Stimulated activated CD4-positive, alpha-beta T cell treated with anti-CD3 and anti-CD28 coated beads, Interleukin-2, amount 100 ng/mL, for 24 hours (primary cell): ENCODE measurements at places on chromosomes 13 and 19.

DNA sequence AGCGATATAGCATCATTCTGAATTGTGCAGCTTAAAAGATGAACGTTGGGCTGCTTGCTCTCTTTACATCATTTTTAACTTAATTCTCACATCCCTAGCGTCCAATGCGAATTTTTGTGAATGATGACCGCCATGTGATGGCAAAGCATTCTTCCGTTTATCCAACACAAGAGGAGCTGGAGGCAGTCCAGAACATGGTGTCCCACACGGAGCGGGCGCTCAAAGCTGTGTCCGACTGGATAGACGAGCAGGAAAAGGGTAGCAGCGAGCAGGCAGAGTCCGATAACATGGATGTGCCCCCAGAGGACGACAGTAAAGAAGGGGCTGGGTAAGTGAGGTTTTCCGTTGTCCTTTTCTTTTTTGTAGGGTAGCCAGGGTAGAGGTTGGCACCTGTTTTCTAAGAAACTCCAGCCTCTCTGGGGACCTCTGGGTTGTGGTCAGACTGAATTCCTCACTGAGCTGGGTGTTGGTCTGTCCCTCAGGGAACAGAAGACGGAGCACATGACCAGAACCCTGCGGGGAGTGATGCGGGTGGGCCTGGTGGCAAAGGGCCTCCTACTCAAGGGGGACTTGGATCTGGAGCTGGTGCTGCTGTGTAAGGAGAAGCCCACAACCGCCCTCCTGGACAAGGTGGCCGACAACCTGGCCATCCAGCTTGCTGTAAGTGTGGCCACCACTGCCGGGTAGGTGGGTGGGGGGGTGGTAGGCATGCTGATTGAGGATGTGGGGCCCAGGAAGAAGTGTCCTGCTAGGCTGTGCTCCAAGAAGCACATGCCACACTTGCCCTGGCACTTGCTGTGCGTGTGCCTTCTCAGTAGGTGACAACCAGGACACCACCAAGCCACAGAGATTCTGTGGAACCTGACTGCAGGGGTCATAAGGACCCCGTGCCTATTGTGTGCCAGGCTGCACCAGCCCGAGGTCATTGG lies 17.0 kb downstream of the ILF3 start:
- no peak for DNase-seq

- no peak for DNase-seq
These were observed 198.2 kb downstream of the KLF12 start for GRCh38 chr13:73935991-73936390.

DNA sequence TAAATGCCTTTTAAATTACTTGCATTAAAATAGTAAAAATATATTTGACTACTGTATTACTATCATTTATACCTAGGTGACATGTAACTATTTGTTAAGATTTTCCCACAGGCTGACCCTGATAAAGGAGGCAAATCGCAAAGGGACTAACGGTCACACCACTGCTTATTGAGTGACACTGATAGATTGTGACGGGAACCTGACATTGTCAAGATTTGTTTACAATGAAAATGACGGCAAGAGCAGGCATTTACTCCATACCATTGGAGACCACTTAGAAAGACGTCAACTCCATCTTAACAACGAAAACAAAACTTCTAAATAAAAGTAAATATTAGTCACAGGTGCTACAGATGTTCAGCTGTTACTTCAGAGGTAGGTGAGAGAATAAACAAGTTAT lies 289.0 kb downstream of the DACH1 start:
- DNase-seq: no peak

DNA sequence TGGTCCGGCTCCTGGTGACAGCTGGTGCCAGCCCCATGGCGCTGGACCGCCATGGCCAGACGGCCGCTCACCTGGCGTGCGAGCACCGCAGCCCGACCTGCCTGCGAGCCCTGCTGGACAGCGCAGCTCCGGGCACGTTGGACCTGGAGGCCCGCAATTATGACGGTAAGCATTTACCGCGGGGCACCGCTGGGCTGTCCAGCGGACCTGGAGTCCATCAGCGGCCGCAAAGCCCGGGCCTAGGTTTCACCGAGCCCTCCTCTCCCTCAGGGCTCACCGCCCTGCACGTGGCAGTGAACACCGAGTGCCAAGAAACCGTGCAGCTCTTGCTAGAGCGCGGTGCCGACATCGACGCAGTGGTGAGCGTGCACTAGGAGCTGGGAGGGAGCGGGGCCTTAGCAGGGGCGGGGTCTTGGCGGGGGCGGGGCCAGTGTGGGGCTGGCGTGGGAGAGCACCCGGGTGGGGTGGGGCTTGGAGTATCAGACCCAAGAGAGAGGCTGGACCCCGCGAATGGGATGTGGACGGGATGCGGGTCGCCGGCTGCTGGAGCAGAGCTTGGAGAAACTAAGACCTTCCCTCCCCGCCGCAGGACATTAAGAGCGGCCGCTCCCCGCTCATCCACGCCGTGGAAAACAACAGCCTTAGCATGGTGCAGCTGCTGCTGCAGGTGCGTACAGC lies 8.7 kb downstream of the BCL3 start:
- no peak for DNase-seq

DNA sequence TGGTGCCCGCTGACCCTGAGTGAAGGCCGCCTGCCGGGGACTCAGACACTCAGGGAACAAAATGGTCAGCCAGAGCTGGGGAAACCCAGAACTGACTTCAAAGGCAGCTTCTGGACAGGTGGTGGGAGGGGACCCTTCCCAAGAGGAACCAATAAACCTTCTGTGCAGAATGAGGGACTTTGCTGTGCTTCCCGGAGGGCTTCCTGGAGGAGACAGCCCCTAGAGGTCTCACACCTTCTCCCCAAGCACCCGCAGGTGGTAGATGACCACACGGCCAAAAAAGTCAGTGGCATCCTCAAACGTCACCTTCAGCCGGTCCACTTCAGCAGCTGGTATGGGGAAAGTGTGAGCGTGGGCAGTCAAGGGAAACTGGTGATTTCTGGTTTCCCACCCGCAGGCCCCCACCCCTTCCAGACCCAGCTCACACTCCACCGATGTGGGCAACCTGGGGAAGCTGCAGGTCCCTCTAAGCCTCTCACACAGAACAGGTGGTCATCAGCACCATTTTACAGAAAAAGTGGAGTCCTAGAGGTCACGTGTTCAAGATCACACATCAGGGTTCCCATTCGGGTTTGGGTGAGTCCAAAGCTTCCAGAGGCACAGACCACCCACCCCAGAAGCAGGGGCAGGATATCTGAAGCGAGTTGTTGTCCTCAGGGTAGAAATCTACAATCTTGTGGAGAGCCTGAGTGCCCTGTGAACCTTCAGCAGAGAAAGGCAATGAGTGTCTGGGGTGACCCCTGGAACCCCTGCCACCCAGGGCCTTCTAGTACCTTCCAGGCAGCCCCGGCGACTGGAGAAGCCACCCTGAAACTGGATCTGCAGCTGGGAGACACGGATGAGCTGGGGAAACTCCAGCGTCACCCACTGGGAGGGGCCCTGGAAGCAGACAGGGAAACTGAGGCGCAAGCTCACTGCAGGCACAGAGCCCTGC lies 1.2 kb downstream of the NR2C2AP start:
- no peak for DNase-seq

DNA sequence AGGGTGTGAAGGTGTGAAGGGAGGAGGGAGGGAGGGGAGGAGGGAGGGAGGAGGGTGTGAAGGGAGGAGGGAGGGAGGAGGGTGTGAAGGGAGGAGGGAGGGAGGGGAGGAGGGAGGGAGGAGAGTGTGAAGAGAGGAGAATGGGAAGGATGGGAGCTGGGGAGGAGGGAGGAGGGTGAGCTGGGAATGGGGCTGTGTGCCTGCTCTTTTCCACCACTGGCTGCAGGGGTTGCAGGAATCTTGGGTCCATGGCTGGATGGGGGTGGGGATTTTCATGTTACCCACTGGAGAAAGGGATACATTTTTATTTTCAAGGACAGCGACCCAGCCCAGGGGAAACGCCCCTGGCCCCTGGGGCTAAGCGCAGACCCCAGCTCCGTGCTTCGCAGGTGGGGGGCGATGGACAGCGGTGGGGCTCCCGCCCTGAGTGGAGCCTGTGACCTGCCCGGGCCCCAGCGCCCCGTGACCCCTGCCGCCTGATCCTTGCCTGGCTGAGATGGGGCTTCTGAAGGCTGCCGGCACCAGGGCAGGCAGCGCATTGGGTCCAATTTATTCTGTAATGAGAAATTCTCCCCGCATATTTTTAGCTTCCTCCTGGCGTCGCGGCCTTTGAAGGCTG lies 3.0 kb upstream of the EFNA2 start:
- DNase-seq: no peak

- no peak for DNase-seq
These were observed 22.6 kb downstream of the STARD13 start for GRCh38 chr13:33262997-33263396.

- DNase-seq: no peak
These were observed 56.6 kb downstream of the COG3 start for GRCh38 chr13:45521297-45521696.

GRCh38 chr19:45245826-45246225 lies 619 bp upstream of the EXOC3L2 start:
- no peak for DNase-seq

DNA sequence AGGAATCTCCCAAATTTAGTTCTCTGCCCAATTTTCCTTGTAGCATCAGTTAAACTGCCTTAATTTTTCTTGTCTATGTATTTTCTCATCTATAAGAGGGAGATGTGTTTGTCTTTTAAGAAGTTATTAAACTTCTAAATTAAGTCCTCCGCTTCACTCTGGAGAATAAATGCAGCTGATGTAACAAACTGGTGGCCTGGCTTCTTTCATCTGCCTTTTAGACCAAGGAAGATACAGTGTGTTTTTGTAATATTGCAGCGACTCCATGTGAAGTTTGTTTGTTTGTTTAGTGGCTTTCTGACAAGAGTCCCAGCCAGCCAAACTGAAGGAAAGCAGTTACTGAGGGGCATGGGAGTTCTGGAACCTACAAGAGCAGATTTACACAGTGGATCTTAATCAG lies 56.4 kb downstream of the KLF12 start:
- DNase-seq: no peak

GRCh38 chr13:93872376-93872775 lies 607.1 kb downstream of the DCT start:
- no peak for DNase-seq

DNA sequence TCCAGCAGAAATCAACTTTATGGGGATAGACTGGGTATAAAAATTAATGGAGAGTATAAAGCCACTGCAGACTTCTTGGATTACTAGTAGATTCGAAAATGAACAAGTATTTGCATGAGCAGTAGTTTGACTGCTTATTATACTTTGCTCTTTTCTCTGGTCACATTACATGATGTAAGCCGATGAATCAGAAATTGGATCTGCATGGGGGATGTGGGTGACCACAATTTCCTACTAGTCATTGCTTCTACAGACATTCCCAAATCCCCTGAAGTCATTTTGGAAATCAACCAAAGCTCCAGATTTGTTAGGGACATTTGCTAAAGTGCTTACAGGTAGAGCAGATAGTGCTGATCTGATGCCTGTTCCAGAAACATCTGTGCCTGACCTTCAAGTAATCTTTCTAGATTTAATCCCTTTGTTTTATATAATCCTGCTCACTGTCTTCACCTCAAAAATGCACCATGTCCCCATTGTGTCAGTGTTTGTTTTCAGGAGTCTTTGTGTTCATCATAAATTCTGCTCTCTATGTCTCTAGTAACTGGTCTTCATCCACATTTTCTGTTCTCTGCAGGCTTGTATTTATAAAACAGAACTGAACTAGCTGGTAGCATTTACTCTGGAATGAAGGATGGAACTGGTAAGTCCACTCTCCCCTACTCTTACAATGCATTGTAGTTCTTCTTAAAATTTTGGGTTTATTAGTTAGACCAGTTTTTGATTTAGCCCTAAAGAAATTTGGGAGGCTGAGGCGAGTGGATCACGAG lies 201.5 kb upstream of the CSNK1A1L start:
- no peak for DNase-seq

GRCh38 chr13:54489359-54489758 lies 1460.7 kb downstream of the OLFM4 start:
- DNase-seq: no peak

DNA sequence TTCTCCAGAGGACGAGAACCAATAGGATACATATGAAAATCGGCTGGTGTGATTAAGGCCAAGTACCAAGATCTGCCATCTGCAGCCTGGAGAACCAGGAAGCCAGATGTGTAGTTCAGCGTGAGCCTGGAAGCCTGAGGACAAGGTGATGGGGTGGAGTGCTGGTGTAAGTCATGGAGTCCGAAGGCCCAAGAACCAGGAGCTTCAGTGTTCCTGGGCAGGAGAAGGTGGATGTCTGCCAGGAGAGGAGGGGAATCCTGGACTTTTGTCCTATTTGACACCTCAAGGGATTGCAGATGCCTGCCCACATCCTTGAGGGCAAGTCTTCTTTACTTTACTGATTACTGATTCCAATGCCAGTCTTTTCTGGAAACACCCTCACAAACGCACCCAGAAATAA lies 71.5 kb downstream of the SPATA13 start:
- DNase-seq: no peak

DNA sequence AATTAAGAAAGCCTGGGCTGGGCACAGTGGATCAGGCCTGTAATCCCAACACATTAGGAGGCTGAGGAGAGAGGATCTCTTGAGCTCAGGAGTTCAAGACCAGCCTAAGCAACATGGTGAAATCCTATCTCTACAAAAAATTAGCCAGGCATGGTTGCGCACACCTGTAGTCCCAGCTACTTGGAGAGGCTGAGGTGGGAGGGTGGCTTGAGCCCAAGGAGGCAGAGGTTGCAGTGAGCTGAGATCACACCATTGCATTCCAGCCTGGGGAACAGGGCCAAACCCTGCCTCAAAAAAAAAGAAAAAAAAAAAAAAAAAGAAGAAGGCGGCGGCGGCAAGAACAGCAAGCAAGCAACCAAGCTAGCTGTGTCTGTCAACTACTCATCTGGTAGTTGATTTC lies 26.7 kb downstream of the TSC22D1 start:
- DNase-seq: no peak

- no peak for DNase-seq
These were observed 29.1 kb downstream of the PAK4 start for GRCh38 chr19:39154629-39155100.

DNA sequence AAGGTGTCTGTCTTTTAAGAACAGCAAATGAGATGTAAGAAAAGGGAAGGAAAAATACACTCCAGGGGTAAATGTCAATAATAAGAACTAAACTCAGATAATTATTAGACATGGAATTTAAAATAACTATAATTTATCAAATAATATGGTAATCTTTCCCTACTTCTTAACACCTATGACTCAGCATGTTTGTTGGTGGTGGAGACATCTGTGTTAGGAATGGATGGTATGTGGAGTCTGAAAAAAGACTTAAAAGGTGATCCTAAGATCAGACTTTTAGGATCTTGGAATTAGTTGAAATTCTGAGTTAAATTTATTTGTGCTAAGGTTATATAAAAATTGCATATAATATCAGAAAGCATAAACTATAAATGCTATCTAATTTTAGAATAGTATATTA lies 915.1 kb downstream of the SLITRK5 start:
- no peak for DNase-seq

DNA sequence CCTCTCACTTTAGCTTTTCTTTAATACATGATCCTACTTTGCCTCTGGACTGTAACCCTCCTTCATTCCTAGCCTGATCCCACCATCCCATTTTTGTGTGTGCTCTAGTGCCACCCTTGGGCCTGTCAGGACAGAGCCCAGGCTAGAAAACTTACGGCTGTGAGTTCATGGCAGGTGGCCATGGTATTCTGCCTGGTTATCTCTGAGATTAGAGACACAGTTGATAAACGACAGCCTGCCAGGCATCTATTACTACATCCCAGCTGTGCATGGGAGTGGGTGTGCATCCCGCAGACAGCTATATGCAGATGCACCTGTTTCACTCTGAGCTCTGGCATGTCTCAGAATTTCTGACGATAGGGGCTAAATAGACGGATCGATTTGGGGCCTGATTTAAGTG lies 110.9 kb downstream of the HS6ST3 start:
- no peak for DNase-seq
